ENCODE measurements at places on chromosomes 5 and 9.

DNA sequence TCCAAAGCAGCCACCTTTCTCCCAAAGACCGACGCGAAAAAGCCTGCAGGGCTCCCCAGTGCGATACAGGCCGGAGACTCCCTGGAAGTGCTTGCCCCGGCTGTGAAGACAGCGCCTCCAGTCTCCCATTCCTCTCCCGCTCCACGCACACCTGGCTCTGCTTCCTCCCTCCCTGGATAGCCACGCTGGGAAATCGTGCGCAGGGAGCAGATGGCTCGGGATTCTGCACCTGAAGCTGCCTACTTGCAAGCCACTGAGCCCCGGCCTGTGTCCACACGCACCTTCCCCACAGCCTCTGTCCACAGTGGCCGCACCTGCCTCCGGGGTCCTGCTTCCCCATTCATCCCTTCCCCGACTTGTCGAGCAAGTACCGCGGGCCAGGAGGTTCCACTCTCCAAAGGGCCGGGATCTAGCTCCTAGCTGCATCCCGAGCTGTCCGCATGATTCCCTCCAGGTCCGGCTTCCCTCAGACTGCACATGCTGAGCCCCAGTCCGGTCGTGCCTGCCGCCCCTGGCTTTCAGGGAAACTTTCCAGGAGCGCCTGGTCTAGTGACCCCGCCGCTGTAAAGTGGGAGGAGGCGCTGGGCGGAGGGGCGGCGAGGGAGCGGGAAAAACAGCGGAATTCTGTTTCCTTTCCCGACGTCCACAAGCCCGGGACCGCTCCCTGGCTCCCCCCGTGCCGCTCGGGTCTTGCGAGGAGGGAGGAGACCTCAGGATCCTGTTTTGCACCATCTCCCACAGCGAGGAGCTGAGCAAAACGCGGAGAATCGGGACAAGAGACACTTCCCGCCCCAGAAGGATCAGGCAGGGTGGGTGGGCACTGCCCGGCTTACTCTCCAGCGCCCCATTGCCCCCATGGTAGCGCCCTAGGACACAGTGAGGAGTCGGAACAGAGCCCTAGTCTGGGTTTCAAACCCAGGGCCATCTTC is 2.0 kb downstream of the SEMA6A start:
- DNase-seq, result no peak

DNA sequence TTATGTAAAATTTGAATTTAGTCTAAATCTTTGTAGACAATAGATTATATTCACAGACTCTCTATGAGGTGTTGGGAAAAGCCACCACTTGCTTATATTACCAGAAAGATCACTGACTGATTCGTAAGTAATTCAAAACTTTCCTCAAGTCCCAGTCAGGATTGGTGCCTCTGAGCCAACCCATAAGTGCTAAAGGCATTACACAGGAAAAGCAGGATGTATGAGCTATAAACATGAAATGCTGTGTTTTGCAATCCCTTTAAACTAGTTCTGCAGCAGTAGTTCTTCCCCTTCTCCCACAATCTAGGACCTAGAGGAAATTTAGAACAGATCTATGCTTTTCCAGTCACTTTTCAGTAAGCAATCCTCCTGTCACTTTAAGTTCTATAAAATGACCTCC is 48.0 kb downstream of the SHLD3 start:
- DNase-seq, result peak; percentile 11

DNA sequence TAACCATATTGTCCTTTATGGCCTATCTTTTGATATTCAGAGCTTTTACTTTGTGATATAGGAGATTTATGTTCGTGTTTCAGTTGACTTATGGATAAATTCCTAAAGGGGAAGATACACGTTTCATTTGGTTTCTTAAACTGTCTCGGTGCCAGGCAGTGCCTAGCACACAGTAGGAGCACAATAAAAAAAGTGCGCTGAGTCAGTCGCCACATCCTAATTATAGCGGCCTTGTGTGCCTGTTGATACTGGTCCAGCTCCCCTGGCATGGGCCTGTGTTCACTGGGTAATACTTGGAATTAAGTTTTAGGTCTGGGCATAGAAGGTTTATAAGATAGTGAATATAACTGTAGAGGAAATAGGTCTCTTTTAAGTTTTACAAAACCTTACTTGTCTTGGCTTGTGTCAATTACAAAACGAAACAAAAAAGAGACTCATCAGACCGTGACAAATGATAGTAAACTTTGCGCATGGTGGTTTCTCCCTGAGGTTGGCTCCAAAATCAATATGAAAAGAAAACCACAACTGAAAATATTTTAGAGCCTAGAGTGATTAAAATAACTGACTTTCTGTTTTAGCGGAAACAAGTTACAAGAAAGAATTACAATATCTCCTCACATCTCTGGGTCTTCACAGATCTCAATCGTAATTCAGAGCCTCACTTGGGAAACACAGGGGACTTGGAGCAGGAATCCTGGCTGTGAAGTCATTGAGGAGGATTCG is 84.8 kb downstream of the MVB12B start:
- no peak for DNase-seq

- no peak for DNase-seq
Measured at GRCh38 chr5:75225506-75225905, 11.2 kb downstream of the ANKRD31 start.

DNA sequence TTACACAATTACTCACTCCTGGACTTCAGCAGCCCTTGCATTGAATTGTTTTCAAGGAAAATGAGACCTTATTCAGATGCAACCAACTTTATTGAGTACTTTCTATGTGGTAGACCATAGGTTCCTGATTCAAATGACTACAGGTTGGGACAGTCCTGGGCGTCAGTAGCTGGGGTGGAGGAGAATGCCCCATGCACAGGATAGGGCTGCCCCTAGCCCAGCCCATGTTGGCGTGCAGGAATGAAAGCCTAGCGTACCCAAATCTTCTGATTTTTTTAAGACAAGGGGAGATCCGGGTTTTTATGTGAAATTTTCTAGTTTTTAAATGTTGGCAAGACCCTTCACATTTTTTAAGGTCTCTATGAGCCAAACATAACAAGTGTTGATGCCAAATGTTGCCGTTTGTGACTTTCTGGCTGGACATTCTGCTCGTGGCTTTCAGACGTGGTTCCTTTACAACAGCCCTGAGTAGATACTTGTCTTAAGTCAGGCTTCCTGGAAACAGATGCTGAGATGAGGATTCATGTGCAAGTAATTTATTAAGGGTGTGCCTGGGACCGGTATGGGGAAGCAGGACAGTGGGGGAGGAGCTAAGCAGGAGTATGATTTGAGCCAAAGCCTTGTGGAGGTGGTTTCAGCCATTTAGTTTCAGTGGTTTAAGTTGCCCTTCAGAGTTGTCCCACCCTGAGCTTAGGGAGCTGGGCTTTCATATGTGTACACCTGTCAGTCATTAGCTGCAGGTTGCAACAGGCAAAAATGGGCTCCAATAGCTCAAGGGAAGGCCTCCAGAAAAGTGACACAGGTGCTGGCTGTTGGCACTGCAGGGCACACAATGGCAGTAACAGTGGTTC is 154.1 kb downstream of the NTRK2 start:
- DNase-seq, result no peak

- DNase-seq, result peak; percentile 60
Measured at GRCh38 chr9:13033959-13034693, 245.4 kb downstream of the MPDZ start.

- no peak for DNase-seq
Measured at GRCh38 chr5:115366223-115366622, 69.8 kb upstream of the CCDC112 start.

Data from Kasumi-1 (cell line).